ENCODE measurements at places on chromosomes 13 and 19.

GRCh38 chr19:49490287-49491029, 3.0 kb downstream of the RPL13A start:
- DNase-seq: no peak

GRCh38 chr19:45290381-45290931, 32.2 kb downstream of the CKM start:
- no peak for DNase-seq

DNA sequence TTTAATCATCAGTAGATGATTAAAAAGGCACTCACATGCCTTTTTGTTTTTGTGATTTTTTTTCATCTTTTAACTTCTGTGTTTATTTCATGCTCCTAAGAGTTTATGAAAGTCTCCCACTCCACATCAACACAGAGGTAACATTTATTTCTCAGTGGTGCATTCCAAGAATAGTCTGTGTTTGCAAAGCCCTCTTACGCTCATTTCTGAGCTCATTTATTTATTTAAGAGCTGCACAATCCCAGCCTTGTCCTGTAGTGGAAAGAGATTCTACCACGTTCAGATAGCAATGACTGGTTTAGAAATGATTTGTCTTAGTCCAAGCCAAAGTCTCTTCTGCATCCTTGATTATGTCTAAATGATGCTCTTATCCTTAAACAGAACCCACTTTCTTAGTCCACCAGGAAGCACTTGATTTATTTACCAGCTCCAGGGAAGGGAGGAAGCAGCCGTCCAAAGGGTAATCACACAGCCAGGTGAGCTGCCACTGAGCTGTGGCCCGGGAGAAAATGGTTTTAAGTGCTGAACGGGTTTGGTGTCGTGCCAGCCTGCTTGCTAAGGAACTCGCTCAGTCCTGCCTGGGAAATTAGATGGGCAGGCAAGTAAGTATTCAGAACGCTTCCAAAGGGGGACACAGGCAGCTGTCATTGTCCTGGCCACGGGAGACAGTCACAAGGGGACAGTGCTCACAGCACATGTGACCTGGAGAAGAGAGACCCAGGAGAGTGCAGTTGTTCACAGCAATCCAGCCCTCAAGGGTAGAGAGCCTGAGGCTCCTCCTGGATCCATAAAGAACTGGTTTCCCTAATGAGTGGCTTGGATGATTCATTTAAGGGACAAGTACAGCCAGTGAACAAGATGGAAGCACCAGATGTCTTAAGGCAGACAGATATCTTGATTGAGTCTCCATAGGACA, 131.8 kb upstream of the WASF3 start:
- no peak for DNase-seq

GRCh38 chr19:49129238-49129583, 9.9 kb downstream of the PPFIA3 start:
- DNase-seq: no peak

GRCh38 chr13:80262051-80262695, 78.8 kb downstream of the SPRY2 start:
- no peak for DNase-seq

DNA sequence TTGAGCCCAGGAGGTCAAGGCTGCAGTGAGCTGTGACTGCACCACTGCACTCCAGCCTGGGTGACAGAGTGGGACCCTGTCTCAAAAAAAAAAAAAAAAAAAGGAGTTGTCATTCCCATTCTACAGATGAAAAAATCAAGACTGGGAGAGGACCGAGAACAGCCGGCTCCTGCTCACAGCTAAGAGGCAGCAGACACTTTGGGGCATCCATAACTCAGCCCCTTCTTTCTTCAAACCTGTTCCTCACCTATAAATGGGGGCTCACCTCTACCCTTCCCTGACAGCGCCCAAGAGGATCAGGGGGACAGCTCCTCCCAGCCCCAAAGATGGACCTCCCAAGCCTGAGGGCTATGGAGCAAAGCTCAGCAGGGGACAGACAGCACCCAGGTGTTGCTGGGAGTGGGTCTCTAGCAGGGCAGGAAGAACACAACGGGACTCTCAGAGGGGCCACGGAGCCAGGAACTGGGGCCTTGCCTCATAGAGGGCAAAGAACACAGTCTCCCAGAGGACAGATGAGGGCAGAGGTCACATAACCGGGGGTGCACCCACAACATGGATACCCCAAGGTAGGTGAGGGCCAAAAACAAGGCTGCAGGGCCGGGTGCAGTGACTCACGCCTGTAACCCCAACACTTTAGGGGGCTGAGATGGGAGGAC, 3.4 kb upstream of the KLF16 start:
- DNase-seq: no peak

GRCh38 chr13:27354379-27354778, 70.0 kb upstream of the GTF3A start:
- no peak for DNase-seq

DNA sequence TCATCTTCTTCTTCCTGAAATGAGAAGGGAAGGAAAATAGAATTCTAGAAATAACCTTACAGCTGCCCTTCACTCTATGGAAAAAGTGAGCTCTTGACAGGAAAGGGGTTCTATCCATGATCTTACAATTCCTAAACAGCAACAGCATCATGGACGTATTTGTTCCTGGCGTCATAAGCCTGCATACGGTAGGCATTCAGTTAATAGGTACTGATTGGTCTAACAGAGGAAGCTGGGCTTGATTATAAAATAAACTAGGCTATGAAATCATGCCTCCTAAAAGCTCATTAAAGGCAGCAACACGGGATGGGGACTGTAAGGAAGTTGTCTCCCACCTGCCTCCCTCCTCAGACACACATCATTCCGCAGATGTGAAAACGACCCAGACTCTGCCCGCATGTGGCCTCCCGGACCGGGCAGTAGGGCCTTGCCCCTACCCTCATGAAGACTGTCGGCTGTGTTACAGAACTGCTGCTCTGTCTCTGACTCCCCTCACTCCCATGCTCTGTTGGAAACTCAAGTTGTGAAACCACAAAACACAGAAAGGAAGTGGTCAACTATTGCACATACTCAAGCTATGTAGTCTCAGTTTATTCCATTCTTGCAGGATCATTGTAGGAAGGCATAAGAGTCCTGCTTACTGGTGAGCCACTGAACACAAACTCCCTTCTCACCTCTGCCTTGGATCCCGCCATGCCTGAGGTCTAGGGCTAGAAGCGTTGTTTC, 129.8 kb downstream of the DLEU7 start:
- DNase-seq: no peak

DNA sequence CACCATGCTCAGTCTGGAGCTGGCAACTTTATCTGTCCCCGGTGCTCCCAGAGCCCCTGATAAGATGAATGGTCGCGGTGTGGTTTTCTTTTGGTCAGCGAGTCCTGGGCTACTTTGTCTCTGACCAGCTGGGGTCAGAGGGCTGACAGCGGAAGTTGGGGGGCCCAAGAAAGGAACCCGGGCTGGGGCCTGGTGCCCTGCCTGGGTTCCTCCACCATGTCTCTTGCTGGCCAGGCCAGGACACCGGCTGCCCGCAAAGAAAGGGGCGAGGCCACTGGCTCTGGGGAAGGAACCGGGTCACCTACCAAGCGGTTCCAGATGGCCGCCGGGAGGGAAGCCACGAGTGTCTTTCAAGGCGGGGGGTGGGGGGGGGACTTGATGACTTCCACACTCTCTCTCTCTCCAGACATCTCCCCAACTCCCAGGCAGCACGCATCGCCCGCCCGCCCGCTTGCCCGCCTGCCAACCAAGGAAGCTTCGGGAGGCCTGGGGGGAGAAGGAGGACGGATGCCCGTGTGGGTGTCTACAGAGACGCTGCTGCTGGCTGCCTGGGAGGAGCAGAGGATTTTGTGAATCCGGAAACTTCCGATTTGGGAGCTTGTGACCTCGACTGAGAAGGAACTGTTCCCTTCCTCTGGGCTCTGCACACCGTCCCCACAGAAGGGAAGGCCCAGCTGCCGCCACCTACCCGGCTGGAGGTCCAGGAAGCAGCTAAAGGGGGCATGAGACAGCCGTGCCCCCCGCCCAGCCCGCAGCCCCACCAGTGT, 1.1 kb downstream of the PIP5K1C start:
- DNase-seq: no peak

GRCh38 chr13:107456431-107456830, 758.9 kb downstream of the LIG4 start:
- DNase-seq: no peak

DNA sequence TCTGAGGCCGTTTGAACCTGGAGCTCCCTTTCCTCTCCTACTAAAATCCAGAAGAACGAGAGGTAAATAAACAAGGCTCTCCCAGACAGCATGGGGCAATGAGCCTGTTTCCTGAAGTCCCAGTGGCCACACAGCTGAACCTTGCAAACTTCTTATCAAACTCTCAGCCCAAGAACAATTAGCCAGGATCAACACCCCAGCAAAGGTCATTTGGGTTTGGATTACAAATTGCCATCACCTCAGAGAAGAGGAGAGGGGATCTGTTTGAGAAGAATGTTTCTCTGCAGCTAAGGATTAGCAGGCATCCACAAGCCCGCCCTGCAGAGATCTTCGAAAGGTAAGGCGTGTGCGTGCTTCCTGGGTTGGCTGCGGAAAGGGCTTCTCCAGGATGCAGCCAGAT, 201.9 kb upstream of the SOX1 start:
- DNase-seq: no peak

- no peak for DNase-seq
Measured at GRCh38 chr13:74726206-74726605, 592.0 kb upstream of the KLF12 start.

DNA sequence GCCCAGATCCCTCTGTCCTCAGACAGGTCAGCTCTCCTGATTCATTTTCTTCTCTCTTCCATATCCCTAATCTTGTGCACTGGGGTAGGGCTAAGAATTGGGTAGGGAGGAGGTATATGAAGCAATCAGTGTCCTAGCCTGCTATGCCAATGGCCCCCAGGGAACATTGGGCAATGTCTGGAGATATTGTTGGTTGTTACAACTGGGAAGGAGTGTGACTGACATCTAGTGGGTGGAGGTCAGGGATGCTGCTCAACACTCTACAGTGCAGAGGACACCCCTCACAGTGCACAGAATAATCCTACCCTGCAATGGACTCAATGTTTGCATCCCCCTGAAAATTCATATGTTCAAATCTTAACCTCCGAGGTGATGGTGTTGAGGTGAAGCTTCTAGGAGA, 57.5 kb downstream of the CPAMD8 start:
- no peak for DNase-seq

GRCh38 chr13:48275507-48275906, 28.0 kb upstream of the RB1 start:
- DNase-seq: no peak

- DNase-seq: no peak
Measured at GRCh38 chr13:77370888-77371287, 44.0 kb upstream of the MYCBP2 start.

DNA sequence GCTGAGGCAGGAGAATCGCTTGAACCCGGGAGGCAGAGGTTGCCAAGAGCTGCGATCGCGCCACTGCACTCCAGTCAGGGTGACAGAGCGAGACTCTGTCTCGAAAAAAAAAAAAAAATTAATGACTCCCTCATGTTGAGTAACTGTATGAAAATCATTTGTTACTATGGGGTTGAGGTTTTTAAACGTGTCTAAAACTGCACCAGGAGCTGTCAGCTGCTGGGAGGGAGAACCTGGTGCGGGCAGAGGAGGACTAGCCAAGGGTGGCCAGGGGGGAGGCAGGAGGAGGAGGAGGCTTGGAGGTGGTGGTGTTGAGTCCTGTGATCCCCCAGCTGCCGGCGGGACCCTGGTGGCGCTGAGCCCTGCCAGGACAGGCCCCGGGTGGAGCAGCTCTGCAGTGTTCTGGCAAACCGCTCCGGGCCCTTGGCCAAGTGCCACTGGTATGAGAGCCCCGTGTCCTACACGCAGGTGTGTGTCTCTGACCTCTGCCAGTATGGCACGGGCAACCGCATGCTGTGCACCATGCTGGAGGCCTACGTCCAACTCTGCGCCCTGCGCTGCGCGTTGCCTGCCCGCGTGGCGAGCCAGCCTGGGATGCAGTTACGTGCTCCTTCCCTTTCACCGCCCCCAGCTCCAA, 17.1 kb upstream of the FXYD3 start:
- DNase-seq: no peak

GRCh38 chr13:77335543-77335942, 8.6 kb upstream of the MYCBP2 start:
- no peak for DNase-seq
